ENCODE measurements at places on chromosomes 3 and 15.
A peak's percentile ranks its signal among the peaks of the same experiment; 100 is the strongest.

DNA sequence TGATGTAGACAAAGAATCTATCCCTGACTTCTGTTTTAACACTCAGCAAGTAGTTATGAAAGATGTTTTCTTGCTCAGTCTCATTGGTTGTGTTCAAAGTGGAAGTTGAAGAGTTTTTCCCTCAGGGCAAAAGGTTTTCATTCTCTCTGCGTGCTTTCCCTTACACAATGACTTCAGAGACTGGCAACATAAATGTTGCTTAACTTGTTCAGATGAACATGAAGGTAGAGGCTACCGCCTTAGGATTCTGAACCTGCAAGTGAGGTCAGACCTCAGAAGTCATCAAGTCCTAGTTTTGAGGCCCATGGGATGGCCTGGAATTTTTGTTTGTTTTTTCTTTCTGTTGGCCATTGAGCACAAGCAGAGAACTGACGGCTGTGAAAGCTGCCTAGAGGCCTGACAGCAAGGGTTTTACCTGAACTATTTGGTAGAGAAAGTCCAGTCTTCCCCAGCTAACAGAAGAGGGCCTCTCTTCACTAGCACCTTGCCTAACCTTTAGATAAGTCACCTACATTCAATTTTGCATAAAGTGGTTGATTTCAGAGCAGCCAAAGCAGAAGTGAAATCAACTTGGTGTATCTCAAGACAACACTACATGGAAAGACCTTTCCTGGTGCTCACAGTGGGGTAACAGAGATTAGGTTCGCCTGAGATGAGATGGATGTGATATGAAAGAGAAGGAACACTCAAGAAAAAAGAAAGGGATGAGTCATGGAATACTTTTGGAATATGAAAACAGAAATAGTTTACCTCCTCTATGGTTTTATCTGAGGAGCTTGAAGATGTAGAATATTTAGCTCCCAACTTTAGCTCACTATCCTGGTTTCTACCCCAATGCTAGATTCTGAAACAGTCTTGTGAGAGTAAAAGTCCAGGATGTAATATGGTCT, 53.6 kb upstream of the AP4E1 start:
- peak; percentile 44 for DNase-seq

- no peak for DNase-seq
Observed at GRCh38 chr3:77102951-77103769, 63.3 kb downstream of the ROBO2 start.

- no peak for DNase-seq
Observed at GRCh38 chr3:187262360-187262759, 29.2 kb downstream of the MASP1 start.

- no peak for DNase-seq
Observed at GRCh38 chr3:155308831-155309230, 15.3 kb upstream of the STRIT1 start.

GRCh38 chr3:129892486-129892856, 1.0 kb downstream of the TMCC1 start:
- no peak for DNase-seq

- DNase-seq: no peak
Observed at GRCh38 chr3:176988795-176989194, 208.5 kb downstream of the TBL1XR1 start.

DNA sequence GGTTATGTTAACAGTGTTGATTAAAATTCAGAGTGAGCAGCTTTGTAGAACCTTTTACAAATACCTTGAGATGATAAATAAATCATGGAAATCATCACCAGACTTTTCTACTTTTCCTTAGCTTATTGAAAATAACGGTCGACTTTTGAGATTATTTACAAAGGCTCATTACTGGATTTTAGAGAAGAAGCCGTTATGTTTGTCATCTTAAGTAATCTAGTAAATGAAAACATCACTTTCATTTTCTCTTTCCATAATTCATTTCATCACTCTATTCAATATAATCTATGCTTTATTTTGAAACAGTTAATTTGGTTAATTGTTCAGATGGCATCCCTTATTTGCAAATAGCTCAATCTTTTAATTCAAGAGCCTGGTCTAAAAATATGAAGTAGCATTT, 3.6 kb downstream of the PLCL2 start:
- no peak for DNase-seq

- peak; percentile 67 for DNase-seq
Observed at GRCh38 chr3:13308380-13308801, 111.7 kb downstream of the NUP210 start.

- no peak for DNase-seq
Observed at GRCh38 chr3:10137178-10137577, 4.4 kb upstream of the VHL start.

GRCh38 chr3:69072928-69073327, 7.2 kb downstream of the UBA3 start:
- DNase-seq: no peak

DNA sequence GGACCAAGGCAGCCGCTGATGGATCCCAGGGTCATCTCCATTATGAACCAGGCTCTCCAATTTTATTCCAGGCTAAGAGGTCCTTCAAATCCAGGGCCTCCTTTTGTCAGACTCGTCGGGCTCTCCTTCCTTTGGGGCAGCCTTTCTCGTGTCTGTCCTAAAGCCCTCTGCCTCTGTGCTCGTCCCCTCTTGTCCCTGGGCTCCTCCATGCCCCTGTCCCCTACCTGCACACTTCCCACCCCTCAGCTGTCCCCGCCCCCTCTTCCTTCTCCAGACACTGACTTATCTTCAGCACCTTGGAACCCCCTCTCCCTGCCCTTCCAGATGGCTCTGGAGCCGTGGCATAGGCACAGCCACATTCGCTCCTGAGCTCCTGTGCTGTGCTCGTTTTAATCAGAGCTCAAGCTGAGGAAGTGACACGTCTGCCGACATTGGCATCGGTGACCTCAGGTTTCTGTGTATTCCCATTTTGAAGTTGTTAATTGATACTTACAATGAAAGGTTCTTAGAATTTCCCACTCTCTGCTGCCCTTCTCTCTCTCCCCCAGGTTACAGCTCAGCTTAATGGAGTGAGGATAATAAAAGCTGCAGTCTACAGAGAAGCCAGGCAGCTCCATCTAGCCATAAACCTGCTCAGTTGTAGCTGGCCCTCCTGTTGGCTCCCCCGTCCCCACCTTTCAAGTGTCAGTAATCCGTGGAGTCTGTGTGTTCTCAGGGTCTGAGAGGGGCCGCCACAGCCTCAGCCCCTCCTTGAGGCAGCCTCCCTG, 51.1 kb upstream of the SEC22A start:
- no peak for DNase-seq

DNA sequence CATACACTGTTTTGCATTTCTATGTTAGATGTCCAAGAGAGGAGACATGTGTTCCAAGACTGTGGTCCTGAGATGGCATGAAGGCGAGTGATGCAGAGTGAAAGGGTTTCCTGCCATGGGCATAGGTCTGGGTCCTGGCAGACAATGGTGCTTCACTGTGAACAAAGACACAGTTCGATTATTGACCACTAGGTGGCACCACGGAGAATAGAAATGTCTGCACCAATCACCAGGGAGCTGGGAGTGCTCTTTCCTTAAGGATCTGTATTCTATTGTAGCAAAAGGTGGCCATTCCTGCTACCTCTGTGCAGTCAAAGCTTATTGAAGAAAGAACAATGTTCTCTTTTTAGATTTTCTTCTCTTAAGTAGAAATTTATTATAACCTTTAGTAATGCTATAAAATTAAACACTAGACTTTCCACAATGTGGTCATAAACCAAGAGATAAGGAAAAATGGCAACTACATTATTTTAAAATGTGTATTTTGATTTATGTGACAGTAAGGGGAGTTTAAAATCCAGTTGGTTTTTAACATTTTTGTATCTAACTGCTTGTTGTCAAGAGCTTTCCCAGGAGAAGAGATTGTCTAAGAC, 88.7 kb downstream of the GABRG3 start:
- peak; percentile 35 for DNase-seq

DNA sequence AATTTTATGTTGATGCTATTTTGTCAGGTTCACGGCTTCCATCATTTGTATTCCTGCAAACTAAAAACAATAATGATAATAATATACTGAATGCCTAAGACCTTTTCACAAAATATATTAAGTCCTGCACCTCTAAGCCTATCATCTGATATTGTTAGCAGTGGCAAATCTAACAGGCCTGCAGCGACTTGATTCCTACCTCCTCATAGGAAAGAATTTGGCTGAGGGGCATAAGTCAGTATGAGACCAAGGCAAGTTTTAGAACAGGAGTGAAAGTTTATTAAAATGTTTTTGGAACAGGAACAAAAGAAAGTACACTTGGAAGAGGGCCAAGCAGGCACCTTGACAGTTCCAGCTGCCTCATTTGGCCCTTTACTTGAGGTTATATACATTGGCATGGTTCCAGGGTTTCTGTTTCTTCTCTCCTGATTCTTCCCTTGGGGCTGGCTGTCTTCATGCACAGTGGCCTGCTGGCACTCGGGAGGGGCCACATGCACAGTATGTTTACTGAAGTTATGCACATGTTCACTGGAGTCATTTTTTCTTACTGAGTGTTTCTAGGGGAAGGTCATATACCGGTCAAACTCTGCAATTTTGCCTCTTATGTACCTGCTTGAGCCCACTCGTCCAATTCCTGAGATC, 418.1 kb downstream of the EPHA6 start:
- DNase-seq: no peak

- no peak for DNase-seq
Observed at GRCh38 chr3:133127381-133127780, 89.2 kb downstream of the TMEM108 start.

GRCh38 chr15:93495799-93496637, 407.0 kb upstream of the RGMA start:
- DNase-seq: no peak
